NCI-H774 (cell line): ENCODE measurements at places on chromosomes 7 and 10.

DNA sequence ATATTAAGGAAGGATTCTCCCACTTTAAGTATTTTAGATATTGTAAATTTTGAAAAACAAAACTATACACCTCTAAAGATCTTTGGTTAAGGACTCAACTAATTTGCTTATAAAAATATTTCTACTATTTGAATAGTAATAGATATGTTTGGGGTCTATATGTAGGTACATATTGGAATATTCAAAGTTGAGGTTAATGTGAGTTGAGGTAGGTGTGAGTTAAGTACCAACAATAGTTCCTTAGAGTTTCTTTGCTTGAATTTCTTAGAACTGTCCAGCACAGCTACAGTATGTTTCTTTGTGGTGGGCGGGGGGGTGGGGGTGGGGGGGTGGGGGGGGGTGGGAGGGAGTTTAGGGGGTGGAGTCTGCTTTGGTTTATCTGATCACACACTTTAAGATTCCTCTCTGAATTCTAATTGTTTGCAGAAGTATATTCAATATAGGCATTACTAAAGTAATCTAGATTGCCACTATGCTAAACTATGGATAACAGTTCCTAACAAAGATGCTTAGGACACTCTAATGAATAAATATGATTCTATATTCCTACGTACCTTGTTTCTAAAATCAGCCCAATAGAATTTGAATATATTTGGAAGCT, 2.1 kb downstream of the GRM3 start:
- DNase-seq = no peak

- no peak for DNase-seq
Measured at GRCh38 chr10:100740476-100741377, 4.7 kb upstream of the PAX2 start.

GRCh38 chr7:91598791-91599190, 281.7 kb downstream of the MTERF1 start:
- no peak for DNase-seq

GRCh38 chr10:71128311-71128980, 83.9 kb upstream of the UNC5B start:
- DNase-seq = no peak

- DNase-seq = no peak
Measured at GRCh38 chr7:105098863-105099515, 85.0 kb downstream of the KMT2E start.

- no peak for DNase-seq
Measured at GRCh38 chr7:94971051-94971867, 63.9 kb downstream of the PPP1R9A start.

DNA sequence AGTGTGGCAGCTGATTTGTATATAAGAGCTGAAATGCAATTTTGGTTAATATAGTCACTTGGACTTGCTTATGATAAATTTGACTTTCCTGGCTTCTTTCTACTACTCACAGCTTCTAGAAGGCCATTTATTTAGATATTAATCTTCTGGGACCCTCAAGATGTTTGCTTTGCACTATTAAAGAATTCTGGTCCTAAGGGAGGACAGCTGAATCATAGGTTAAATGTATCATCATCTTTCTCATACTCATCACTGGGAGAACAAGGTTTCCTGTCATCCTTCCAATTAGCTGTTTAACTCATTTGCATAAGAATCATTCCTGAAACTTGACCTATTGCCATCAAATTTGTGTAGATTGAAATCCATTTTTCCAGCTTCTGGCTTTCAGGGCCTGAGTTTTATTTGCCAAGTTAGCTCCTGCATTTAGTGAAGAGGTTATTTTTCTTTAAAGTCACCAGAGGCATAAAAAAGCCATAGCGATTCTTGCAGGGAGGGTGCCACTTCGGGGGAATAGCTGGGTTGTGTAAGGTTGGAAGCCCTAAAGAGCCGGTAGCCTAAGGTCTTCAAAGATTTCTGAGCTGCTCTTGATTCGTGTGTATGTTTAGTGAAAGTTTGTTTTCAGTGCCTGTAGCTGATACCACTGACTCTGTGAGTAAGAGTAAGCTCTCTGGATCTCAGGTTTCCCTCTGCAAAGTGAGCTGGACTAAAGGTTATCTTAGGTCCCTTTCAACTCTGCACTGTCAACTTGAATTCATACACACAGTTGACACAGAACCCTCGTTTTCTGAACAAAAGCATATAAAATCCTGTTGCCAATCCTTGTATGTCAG, 4.3 kb downstream of the MAP3K8 start:
- DNase-seq = no peak

- DNase-seq = no peak
Measured at GRCh38 chr10:80204677-80205476, 460 bp downstream of the ANXA11 start.

DNA sequence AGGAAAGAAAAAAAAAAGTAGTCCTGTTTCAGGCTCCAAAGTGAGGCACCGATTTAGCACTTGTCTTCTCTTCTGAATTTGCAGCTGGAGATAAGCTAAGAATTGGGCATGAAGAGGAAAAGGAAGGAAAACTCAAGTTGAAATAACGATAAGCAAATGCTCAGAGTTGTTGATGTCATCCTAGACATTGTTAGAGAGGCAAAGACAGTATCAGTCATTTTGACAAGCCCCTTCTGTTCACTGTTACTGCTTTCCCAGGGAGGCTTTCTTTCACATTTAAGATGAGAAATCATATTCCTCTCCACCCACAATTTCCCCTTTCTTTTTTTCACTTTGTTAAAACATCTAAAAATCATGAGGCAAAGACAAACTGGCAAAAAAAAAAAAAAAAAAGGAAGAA, 41.8 kb downstream of the SORCS1 start:
- DNase-seq = no peak

DNA sequence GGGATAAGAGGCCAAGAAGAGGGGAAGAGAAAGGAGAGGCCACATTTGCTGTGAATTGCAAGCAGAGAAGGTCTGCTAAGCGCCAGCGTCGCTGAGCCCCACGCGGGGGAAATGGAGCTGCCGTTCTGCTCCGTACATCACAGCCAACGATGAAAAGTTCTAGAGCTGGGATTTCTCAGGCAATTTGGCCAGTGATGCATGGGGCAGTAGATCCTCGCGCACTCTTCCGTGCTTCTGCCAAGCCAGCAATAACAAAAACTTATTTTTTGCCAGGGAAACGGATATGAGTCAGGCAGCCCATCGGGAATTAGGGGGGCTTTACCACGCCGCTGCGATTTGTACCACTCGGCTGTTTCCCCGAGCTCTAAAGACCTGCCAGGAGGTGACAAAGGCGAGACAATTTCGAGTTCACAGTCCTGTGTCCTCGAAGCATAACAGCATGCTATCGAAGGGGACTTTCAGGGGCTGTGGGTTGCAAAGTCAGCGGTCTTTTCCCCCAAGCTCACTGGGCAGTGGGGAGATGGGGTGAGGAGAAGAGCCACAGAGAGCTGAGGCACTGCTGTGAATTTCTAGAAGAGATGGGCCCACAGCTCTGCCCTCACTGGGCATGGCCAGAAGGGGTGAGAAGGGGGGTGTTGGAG, 30.0 kb upstream of the SLF2 start:
- DNase-seq = no peak

DNA sequence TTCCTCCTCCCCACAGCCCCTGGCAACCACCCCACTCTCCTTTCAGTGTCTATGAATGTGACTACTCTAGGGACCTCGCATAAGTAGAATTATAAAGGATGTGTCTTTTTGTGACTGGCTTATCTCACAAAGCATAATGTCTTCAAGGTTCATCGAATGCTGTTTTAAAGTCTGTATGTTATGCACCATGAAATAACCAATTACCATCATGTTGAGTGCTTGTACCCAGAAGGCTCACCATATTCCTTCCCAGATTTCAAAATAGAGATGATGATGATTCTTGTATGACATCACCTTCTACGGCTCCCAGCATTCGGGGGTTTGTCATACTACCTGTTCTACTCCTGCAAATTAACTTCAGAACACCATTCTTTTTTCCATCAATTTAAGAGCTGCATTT, 11.9 kb downstream of the PKD1L1 start:
- DNase-seq = no peak

DNA sequence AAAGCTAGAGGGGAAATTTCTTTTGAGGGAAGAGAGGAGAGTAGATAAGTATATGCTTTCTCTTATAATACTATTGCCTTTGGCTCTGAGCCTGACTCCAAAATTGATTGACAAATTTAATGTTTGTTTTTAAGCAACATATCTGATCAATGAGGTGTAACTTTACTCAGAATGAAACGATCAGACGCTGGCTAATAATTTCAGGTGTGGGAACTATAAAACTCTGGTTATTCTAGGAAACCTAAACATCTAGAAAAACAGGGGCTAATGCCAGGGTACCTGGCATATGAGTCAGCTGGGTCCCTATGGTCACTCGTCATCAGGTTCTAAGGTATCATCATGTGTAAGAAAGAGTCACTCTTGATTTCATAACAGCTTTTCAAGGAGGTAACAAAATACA, 139.7 kb downstream of the ATE1 start:
- DNase-seq = no peak

- DNase-seq = peak; percentile 57
Measured at GRCh38 chr10:95183271-95184230, 10.5 kb upstream of the ACSM6 start.
